OCI-M1 (cell line): ENCODE measurements at places on chromosomes 12 and 14.

DNA sequence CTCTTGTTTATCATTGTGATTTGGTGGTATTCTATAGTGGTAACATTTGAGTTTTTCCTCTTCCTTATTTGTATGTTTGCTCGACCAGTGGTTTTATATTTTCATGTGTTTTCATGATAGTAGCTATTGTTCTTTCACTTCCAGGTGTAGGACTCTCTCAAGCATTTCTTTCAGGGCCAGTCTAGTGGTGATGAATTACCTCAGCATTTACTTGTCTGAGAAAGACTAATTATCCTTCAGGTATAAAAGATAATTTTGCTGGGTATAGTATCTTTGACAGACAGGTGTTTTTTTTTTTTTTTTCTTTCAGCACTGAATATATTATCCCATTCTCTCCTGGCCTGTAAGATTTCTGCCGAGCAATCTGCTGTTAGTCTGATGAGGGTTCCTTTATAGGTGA, 35.0 kb upstream of the CCND2 start:
- DNase-seq: no peak

DNA sequence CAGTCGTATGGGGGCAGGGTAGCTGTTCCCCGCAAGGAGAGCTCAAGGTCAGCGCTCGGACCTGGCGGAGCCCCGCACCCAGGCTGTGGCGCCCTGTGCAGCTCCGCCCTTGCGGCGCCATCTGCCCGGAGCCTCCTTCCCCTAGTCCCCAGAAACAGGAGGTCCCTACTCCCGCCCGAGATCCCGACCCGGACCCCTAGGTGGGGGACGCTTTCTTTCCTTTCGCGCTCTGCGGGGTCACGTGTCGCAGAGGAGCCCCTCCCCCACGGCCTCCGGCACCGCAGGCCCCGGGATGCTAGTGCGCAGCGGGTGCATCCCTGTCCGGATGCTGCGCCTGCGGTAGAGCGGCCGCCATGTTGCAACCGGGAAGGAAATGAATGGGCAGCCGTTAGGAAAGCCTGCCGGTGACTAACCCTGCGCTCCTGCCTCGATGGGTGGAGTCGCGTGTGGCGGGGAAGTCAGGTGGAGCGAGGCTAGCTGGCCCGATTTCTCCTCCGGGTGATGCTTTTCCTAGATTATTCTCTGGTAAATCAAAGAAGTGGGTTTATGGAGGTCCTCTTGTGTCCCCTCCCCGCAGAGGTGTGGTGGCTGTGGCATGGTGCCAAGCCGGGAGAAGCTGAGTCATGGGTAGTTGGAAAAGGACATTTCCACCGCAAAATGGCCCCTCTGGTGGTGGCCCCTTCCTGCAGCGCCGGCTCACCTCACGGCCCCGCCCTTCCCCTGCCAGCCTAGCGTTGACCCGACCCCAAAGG, 804 bp downstream of the GAPDH start:
- peak; percentile 79 for DNase-seq

- DNase-seq: peak; percentile 70
Observed at GRCh38 chr12:110694330-110694901, 5.5 kb upstream of the HVCN1 start.

GRCh38 chr12:89756585-89757398, 48.2 kb upstream of the ATP2B1 start:
- peak; percentile 99 for DNase-seq

GRCh38 chr12:54863948-54864618, 9.8 kb downstream of the MUCL1 start:
- no peak for DNase-seq
